ENCODE measurements at places on chromosomes 4 and X.
A peak's percentile ranks its signal among the peaks of the same experiment; 100 is the strongest.

DNA sequence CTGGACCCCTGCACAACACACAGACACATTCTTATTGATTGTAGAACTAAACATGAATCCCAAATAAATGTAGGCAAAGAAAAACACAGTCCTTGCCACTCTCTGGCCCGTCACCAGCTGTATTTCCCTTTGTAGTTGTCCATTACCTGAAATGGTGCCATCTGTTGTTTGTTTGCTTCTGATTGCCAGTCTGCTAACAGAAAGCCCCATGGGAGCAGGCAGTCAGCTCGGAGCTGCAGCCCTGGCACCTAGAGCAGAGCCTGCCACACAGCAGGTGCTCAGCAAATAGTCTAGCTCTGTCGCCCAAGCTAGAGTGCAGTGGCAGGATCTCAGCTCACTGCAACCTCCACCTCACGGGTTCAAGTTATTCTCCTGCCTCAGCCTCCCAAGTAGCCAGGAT lies 28.9 kb downstream of the CPLX1 start:
- no peak for DNase-seq

DNA sequence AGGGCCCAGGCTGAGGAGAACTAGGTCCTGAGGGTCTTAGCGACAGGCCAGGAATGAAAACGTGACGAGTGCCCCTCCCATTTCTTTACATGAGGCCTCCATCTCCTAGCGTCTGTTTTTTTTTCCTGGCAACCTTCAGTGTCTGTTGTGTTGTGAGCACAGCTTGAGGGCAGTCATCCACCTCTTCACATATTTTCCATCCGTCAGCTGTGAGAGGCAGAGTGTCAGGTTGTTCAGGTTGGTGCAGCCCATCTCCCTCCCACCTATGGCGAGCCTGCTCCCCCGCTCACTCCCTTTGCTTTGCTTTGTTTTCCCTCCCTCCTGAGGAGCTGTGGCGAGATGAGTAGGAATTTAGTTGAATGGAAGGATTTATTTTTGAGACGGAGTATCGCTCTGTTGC lies 51.7 kb upstream of the CHRNA9 start:
- no peak for DNase-seq

GRCh38 chr4:152197211-152197610 lies 338.7 kb downstream of the FBXW7 start:
- DNase-seq, result peak; percentile 76

- DNase-seq, result no peak
Observed at GRCh38 chr4:17094159-17094875, 195.9 kb upstream of the LDB2 start.

GRCh38 chr4:112817933-112818593 lies 181.1 kb downstream of the LARP7 start:
- DNase-seq, result peak; percentile 91

DNA sequence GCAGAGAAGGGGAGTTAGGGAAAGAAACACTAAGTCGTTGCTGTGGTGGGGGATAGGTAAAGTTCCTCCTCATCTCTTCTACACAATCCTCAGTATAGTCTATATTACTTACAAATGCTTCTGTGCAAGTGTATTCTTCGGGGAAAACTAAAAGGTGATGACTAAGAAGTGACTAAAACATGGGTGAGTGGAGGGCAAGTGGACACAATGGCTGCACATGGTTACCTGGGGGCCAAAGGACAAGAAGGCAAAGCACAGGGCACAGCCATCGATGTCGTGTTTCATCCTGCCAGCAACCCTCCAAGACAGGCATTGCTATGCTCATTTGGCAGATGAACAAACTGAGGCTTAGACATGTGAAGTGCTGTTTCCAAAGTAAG lies 35.5 kb upstream of the CCKAR start:
- no peak for DNase-seq

- no peak for DNase-seq
Observed at GRCh38 chr4:156242390-156242789, 288.7 kb upstream of the CTSO start.

DNA sequence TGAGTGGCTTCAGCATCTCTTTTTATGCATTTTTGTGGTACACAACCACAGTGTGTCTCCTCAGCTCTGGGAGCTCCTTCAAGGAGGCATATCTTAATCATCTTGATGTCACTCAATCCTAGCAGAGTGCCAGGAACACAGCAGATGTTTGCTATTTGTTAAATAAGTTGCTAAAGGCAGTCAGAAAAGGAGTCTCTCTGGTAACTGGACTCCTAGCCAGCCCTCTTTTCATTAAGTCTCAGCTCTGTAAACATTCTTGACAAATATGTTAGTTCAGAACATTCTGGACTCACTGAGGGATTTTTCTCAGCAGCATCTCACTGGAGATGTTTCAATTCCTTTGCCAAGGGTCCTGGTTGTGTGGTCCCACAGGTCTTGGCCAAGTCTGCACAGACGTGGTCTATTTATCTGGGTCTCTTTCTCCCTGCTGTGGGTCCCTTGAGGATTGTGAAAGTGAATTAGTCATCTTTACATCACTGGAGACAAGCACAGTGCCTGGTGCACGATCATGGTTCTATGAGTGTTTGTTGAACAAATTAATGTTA lies 20.3 kb upstream of the FAM9C start:
- no peak for DNase-seq

DNA sequence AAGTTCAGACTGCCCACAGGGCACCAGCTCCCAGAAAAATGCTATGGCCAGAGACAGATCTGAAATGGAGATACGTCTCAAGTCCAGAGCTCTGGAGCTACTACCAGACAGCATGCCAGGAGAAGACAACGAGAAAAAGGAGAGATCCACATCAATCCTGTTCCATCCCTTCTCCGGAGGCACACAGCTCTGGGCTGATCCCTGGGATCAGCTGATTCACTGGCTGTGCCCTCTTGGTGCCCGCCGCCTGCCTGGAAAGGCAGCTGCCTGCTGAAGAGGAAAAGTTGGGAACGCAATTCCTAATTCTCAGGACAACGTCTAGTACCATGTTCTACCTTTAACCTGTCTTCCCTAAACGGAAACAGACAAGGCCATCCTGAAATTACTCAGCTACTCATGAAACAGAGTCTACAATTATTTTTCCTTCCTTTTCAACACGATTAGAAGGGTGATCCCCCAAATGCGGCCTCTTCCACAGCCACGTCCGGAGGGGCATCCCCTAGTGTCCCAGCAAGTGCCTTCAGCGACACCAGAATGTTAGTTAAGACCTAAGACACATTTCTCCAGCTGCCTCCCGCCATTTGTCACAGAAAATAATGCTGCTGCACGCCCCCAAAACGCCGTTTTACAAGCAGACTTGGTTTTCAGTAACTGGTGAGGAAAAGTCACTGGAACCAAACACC lies 2.4 kb downstream of the ZFYVE28 start:
- DNase-seq, result no peak

- no peak for DNase-seq
Observed at GRCh38 chr4:86730310-86730709, 118.9 kb downstream of the SLC10A6 start.

DNA sequence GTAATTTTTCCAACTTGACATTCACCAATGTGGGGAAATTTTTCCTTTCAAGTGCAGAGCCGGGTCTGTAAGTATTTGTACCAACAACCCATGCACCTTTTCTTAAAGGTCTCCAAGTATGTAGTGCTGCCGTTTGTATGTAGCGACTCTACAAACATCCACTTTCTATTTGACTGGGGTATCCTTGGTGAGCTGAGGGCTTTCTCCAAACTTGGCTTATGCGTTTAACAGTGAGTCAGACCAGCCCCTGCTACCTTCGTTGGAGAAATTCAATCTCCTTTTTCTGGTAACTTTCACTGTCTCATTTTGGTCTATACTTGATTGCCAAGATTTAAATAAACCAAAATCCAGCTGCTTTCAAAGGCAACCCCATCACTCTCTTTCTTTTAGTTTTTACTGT lies 34.9 kb downstream of the MGST2 start:
- no peak for DNase-seq

All from anterior cingulate cortex (tissue), 58 donors.